ENCODE measurements at places on chromosomes 6 and 20.

DNA sequence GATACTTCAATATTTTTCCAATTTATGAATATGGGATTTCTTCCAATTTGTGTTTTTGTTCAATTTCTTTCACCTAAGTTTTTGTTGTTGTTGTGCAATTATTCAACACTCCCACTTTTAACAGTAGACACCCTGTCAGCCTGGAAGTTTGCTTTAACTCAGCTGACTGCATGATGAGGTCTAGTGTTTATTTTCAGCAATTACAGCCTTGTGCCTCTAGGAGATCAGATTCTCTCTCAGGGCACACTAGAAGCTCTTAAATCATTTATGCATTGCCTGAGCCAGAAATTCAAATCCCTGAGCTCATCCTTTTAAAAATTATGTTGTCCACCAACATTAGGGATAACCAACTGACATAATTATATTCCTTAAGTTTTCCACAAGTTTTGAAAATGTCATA, 85.7 kb downstream of the MRAP2 start:
- no peak for DNase-seq

GRCh38 chr6:107620732-107621131, 130.8 kb downstream of the SOBP start:
- no peak for DNase-seq

DNA sequence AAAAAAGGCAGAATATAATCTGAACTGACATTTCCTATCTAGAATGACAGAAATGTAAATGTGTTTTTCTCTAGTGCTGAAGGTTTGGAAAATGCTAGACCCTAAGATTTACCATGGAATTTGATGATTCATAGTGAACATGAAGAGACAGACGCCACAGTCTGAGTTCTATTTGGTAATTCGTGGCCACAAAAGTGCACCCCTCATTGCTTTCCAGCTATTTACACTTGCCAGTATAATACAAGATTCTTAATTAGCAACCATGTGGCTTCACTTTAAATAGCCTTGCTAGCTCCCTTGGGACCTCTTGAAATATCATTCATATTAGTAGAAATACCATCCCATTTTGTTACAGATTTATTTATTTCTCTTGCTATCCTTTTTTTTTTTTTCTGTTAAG, 636.8 kb downstream of the PRKN start:
- DNase-seq, result no peak

DNA sequence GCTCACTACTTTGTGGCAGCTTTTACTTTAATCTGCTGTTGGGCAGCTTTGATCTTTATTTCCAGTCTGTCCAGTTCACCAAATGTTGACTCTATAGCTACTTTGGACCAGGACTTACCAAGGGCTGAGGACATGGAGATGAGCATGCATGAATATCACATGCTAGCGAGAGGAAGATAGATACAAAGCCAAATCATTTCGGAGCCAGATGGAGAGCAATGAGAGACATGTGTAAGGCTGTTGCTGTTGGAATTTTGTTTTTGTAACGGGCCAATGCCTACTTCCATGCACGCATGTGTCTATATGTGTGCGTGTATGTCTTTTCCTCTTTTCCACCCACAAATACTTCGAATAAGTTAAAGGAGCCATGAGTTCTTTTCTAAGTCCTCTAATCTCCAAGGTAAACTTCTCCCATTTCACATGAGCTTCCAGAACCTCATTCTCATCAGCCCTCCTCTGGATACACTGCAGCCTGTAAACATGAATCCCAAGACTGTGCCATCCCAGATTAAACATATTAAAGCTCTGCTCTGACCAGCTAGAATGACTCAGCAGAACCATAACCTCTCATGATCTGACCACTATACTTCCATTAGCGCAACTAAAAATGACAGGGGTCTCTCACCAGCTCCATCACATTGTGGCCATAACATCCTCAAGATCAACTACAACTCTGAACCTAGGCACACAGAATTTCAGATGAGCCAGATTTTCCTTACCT, 160.7 kb downstream of the LRFN2 start:
- no peak for DNase-seq

DNA sequence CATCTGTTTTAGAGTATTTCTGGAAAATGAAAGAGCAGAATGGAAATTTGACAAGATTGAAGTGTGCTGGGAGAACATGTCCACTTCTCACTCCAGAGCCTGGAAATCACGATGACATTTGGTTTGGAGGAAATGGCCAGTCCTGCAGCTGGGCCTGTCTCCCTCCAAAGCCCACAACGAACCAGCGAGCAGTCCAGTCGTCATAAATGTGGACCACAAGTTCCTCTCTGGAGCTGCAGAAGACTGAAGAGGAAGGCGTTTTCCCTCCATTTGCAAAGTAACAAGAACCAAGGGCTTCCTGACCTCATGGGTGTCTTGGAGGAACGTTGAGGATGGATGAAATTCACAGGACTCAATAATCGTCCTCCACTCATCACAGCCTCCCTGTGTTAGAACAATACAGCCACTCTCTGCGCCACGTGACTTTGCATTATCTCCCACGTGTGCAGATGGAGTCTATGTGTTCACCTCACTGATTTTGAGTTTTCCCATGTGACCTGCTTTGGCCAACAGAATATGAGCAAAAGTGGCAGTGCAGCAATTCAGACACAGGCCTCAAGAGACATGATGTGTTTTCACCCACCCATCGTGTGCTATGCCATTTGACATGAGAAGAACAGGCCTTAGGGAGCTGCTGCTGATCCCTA, 9.1 kb upstream of the SPATS1 start:
- no peak for DNase-seq

GRCh38 chr20:45998761-45999160, 9.9 kb upstream of the MMP9 start:
- DNase-seq, result no peak

DNA sequence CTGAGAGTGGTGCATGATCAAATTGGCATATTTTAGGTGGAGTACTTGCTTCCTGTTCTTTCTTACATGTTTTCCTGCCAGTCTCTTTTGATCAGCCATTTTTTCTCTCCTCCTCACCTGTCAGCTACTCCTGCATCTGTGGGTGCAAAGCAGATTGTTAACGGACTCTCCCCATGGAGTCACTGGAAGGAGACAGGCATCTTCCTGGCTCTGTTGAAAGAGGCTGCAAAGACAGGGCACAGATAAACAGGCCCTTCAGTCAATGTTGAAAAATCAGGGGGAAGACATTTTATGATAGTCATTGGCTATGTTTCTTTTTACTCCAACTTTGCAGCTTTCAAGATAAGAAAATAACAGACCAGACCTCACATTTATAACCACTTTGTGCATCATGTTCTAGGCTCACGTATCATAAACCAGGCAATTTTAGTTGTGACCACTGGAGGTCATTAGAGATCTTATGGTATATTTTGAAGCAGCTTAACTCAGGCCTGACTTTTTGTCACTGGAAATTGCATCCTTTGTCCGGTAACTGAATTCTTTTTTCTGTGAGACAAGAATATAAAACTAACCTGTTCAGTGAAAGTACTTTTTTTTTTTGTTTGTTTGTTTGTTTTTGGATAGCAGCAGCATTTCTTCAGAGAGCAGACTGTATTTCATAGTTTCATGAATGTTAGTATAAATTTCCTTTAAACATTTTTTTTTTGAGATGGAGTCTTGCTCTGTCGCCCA, 20.1 kb downstream of the ECT2L start:
- DNase-seq, result no peak

GRCh38 chr6:45653117-45653883, 275.6 kb upstream of the SUPT3H start:
- DNase-seq, result no peak

GRCh38 chr6:140379919-140380318, 1005.5 kb upstream of the CITED2 start:
- DNase-seq, result no peak

- DNase-seq, result no peak
Measured at GRCh38 chr6:160750276-160750689, 48.2 kb downstream of the PLG start.

Measured in NCI-H187 treated with DMSO at 0.1 percent for 48 hours (cell line).